ENCODE measurements at places on chromosomes 4 and X.

- peak; percentile 5 for DNase-seq
Observed at GRCh38 chrX:126237524-126237923, 71.4 kb upstream of the DCAF12L2 start.

GRCh38 chrX:69179380-69179911, 14.2 kb upstream of the PJA1 start:
- DNase-seq = no peak

DNA sequence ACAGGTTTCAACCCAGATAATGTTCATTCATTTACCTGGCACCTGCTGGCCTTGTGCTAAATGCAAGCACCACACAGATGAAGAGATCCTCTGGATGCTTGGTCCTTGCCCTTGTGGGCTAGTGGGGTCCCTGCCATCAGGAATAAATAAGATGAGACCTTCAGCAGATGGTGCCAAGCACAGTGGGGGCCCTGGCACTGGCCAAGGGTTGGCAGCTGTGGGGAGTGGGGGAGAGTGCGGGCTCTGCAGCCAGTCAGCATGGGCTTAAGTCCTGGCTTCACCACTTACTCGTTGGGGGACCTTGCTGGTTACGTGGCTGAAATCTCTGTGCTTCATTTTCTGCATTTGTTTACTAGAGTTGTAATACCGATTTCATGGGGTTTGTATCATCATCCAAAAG, 6.9 kb downstream of the LAP3 start:
- no peak for DNase-seq

DNA sequence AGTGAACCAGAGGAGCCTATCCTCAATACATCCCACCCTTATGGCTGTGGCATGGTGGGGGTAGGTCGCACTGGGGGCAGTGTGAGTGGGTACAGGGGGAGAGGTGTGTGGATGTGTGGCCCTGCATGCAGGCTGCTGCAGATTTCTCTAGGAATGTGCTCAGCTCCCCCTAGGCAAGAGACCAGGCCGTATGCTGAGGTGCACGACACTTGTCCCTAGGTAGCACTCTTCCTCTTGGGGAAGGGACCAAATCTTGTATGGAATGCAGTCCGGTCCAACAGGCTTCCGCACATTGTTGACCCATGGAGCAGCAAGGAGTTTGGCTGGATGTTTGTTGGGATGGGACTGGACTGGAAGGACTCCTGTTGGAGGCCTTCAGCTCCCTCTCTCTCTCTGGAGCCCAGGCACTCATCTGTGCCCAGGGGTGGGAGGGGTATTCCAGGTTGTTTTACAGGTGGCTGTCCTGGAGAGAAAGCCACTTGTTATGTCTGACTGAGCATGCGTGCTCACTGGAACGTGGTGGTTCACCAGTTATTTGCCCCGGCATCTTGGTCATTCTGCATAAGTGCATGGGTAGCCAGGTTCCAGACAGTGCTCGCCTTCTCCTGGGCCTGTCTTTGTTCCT, 55.1 kb downstream of the NBDY start:
- DNase-seq = no peak

DNA sequence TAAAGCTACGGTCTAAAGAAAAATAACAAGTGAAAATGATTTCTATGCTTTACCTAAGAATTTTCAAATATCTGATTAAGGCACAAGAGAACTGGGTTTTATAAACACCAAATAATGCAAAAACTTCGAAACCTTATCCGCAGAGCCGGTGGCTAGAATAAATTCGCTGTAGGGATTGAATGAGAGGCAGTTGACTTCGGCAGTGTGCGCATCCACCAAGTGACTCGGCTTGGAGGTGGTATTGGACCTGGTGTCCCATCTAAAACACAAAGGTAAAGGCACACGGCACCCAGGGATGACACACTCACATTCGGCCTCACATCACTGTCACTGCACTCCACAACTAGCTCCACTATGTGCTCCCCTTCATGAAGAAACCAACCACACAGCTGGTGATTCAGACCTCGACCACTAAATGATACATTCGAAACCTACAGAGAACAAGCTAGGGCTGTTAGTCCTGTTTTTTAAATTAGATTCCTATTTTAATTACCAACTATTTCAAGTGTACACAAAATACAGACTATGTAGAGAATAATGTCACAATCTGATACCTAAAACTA, 17.5 kb downstream of the RBBP7 start:
- DNase-seq = no peak

DNA sequence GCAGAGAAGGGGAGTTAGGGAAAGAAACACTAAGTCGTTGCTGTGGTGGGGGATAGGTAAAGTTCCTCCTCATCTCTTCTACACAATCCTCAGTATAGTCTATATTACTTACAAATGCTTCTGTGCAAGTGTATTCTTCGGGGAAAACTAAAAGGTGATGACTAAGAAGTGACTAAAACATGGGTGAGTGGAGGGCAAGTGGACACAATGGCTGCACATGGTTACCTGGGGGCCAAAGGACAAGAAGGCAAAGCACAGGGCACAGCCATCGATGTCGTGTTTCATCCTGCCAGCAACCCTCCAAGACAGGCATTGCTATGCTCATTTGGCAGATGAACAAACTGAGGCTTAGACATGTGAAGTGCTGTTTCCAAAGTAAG, 35.5 kb upstream of the CCKAR start:
- no peak for DNase-seq

DNA sequence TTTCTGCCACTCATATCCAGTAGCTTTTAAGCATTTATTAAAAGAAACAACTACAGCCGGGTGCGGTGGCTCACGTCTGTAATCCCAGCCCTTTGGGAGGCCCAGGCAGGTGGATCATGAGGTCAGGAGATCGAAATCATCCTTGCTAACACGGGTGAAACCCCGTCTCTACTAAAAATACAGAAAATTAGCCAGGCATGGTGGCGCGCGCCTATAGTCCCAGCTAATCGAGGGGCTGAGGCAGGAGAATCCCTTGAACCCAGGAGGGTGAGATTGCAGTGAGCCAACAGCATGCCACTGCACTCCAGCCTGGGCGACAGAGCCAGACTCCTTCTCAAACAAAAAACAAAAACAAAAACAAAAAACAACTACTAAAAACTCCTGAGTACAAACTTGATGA, 119.8 kb downstream of the EPHA5 start:
- DNase-seq = no peak

GRCh38 chrX:16403808-16404207, 236.5 kb downstream of the MAGEB17 start:
- no peak for DNase-seq

GRCh38 chrX:75156531-75156945, 455 bp upstream of the ABCB7 start:
- DNase-seq = no peak

DNA sequence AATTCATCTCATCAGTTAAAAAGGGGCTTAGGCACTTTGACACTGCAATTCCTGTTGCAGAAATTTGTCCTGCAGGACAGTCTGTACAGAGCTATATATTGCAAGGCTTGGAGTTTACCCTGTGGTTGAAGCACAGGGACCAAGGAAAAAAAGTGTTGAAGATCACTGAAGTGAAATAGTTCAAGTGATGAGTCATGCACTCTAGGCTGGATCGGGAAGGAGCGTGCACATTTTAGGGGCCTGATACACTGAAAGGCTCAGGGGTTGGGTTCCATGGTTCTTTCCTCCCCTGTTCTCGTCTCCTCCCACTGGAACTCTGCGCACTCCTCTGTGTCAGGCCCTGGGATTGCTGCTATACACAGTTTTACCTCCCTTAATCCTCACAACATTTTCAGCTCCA, 104.9 kb upstream of the ARMCX2 start:
- no peak for DNase-seq

GRCh38 chr4:78293348-78293747, 236.2 kb downstream of the FRAS1 start:
- no peak for DNase-seq

GRCh38 chr4:105710678-105711077, 2.1 kb downstream of the GSTCD start:
- DNase-seq = no peak

DNA sequence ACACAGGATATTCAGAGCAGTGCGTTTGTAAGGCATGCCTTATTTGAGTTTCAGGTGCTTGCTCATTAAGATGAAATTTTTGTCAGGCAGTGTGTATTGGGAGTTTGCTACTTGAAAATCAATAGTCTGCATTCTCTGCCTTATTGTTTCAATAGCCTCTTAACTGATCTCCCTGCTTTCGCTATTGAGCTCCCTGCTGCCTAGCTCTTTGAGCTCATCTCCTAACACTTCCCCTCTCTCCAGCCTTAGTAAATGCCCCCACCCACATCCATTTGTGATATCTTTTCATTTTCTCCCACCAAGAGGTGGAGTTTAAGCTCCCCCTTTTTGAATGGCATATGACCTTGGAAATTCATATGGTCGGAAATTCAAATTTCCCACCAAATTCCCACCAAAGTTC, 256.6 kb downstream of the IL1RAPL1 start:
- no peak for DNase-seq

GRCh38 chr4:139403462-139403861, 50.5 kb upstream of the RAB33B start:
- DNase-seq = no peak

GRCh38 chrX:42241421-42241820, 318.1 kb upstream of the CASK start:
- no peak for DNase-seq

- DNase-seq = no peak
Observed at GRCh38 chrX:82816001-82816400, 692.1 kb upstream of the POU3F4 start.

GRCh38 chr4:2617955-2618354, 81.5 kb downstream of the FAM193A start:
- DNase-seq = no peak

DNA sequence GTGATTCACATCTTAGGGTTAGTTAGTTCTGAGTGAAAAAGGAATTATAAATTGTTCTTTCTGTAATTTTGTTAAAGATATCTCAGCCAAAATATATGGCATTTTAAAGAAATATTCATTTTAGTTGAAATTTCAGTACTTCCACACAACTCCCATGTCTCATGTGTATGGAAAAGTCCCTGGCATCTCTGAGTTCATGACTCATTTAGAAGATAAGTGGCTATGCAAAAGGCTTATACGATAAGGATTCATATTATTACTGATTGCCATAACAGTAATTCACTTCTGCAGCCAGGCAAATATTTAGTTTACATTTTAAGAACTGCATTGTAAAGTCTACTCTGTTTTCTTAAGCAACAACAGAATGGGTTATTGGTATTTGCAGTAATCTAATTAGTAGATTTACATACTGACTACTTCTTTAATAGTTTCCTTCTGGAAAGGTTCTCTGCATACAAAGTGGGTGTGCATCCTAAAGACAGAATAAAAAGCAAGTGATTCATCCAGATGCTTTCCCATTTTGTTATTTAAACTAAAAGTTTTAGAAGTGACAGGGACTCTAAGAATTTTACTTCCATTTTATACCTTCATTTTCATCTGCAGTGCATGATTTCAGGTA, 682.4 kb upstream of the PABPC4L start:
- DNase-seq = no peak

GRCh38 chrX:42398967-42399631, 378.9 kb downstream of the PPP1R2C start:
- no peak for DNase-seq

GRCh38 chr4:102625232-102625930, 124.2 kb downstream of the NFKB1 start:
- DNase-seq = peak; percentile 1

- DNase-seq = no peak
Observed at GRCh38 chr4:57691370-57691769, 581.2 kb upstream of the IGFBP7 start.

DNA sequence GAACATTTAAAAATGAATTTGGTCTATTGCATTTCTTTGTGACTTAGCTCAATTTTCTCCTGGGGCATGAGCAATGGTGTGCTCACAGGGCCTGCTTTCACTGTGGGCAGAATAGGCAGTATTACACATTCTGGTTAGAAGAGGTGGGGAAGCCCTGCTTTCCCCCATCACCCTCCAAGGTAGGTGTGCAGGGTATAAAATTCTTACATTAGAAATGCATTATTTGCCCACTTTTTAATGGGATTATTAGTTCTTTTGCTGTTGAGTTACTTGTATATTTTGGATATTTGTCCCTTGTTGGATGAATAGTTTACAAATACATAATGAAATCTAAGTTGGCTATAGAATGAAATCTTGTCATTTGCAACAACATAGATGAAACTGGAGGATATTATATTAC, 8.3 kb upstream of the STBD1 start:
- DNase-seq = no peak

DNA sequence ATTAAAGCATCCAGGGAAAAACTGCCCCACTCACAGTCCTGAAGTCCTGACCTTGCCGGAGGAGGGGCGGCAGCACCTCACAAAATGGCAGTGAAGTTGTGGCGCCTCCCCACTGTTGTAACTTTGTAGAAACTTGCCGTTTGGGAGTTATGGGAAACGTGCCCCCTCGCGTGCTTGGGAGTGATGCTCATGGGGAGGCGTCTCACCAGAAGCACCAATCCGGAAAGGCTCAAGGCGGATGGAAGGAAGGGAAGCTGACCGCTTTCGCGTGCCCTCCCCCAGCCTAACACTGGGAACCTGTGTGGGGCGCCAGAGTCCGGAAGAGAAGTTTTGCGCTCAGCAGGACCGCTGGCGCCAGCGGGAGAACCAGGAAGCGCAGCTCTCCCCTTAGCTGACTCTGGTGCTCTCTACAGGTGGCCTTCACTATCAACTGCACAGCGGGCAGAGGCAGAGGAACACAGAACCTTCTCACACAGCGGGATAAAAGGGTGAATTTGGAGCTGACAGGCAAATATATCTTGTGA, at the start of the genes CT45A10 and SAGE1:
CT45A10 (minus strand) TSS at position 151 of the 524 bp plus-strand sequence. CDS start 8,100 bp downstream, outside the sequence.
SAGE1 (plus strand) TSS at position 423 of the 524 bp plus-strand sequence. CDS start 2,527 bp downstream, outside the sequence.
- DNase-seq = no peak

DNA sequence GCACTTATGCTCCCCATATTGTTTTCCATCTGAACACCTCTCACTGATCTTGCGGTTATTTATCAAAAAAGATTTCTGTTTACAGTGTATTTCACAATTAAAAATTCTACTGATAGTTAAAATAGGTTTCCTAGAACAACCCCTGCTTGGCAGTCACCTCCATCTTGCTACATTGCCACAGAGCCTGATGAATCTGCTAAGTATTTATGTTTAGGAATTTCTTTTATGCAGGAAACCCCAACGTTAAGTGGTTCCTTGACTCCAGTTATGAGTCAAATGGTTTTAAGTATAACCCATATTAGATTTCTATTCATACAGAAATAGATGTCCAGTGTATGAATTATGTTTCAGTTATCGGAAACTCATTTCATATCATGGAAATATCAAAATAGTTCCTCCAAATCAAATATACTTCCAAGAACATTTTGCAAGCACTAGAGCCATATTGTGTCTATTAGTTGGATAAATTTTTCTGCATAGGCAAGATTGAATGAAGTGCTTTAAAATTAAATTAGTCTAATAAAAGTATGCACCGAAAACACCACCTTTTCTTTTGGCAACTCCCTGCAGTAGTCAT, 20.6 kb downstream of the GALNT7 start:
- DNase-seq = no peak

GRCh38 chrX:45230410-45230809, 29.7 kb upstream of the DIPK2B start:
- DNase-seq = no peak

All from activated gamma-delta T cell (primary cell).